ENCODE measurements at places on chromosomes 2 and 18.

DNA sequence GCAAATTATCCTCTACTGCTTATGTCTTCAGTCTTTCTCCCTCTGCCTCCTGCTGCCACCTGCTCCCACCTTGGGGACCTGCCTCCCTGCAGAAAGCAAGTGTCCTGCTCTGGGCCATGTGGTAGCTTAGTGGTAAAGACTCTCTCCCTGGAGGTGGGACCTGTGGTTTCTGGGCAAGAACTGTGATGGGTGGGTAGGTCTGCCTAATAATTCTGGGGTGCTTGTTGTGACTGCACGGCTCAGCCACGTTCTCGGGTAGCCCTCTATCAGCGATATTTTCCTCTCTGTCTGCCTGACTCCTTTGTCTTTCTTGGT lies 16.4 kb upstream of the CD28 start:
- no peak for DNase-seq

DNA sequence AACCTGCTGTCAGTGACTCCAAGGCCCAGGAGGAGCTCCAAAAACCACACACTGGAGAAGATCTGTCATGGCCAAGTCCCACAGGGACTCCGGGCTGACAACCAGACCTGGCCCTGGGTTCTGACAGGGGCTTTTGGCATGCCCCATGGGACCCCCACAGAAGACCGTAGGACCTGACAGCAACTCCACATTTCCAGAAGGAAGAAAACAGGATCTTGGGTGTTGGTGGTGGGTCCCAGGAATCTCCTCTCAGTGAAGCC lies 275.9 kb upstream of the HS6ST1 start:
- no peak for DNase-seq

- no peak for DNase-seq
Observed at GRCh38 chr2:169520896-169521295, 11.4 kb downstream of the KLHL41 start.

GRCh38 chr2:8239531-8240088 lies 442.2 kb upstream of the ID2 start:
- DNase-seq: no peak

DNA sequence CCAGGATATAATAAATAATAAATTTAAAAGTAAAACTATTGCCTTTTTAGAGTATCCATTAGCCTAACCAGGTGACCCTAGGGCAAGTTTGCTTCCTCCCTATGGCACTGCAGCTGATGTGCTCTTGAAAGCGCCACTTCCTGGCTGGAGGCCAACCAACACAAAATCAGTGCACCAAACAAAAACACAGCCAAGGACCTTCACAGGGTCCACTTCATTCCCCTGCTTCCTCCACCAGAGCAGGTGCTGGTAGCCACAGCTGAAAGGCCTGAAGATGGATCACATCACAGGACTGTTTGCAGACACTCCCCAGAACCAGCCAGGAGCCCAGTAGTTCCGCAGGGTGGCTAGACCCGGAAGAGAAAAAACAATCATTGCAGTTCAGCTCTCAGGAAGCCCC lies 108.8 kb downstream of the TWIST2 start:
- no peak for DNase-seq

- no peak for DNase-seq
Observed at GRCh38 chr18:35711227-35711626, 129.7 kb downstream of the GALNT1 start.

GRCh38 chr2:213934560-213934959 lies 476.3 kb upstream of the VWC2L start:
- no peak for DNase-seq

GRCh38 chr2:172239944-172240590 lies 137.4 kb upstream of the DLX2 start:
- DNase-seq: no peak

- no peak for DNase-seq
Observed at GRCh38 chr2:3970791-3971651, 267.6 kb downstream of the DCDC2C start.

DNA sequence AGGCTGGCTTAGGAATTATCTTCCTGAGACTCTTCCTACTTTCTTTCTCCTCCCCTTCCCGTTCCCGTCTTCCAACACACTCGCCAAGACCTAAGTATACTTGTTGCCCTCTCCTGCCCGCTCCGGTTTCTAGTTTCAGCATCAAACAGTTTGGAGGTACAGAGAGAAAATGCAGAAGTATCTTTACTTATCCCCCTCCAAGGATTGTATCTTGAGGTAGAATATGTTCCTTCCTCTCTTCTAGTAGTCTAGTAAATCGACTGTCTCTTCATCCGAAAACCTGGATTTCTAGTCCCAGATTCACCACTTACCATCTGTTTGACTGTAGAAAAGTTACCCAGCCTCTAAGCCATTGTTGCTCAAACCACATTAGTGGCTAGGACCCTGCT lies 755 bp downstream of the EIF4E2 start:
- DNase-seq: no peak

DNA sequence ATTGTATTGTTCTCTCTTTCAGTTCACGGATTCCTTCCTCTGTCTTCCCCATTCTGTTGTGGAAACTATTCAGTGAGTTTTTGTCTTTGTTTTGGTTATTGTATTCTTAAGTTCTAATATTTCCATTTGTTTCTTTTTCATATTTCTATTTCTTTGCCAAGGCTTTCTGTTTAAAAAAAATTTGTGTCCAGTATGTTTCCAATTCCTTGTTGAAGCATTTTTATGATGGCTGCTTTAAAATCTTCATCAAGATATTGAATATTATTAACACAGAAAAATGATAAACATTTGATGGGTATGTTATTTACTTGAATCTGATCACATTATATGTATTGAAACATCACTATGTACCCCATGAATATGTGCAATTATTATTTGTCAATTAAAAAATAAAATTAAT lies 42.4 kb downstream of the ASB1 start:
- no peak for DNase-seq

DNA sequence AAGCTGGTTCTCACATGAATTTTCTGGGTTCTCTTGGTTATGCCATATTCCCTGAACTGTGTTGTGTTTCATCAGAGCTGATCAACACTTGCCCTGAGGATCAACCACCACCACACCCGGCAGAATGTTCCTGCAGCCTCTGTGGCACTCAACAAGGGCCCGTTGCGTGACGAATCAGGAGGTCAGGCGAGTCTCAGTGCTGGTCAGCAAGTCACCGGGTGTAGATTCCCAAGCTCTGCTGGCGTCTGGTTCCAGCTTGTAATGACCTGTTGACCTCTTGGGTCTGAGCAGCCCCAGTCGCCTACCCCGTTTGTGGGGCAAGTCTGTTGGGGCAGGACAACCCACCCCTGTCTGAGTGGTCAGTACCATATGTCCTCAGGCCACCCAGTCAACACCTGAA lies 46.0 kb downstream of the ADCY3 start:
- DNase-seq: no peak

DNA sequence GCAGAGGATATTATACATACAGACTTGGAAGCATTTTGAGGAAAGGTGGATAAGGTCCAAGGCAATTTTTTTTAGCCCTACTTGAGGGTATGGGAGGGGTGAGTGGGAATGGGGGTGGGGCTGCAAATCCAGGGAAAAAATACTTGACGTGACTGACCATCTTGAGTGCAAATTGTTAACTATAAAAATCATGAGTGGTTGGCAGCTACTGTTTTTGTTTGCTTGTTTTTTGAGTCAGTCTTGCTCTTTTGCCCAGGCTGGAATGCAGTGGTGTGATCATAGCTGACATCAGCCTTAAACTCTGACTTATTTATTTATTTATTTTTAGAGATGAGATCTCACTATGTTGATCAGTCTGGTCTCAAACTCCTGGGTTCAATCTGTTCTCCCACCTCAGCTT lies 458.8 kb downstream of the PIK3C3 start:
- DNase-seq: no peak

DNA sequence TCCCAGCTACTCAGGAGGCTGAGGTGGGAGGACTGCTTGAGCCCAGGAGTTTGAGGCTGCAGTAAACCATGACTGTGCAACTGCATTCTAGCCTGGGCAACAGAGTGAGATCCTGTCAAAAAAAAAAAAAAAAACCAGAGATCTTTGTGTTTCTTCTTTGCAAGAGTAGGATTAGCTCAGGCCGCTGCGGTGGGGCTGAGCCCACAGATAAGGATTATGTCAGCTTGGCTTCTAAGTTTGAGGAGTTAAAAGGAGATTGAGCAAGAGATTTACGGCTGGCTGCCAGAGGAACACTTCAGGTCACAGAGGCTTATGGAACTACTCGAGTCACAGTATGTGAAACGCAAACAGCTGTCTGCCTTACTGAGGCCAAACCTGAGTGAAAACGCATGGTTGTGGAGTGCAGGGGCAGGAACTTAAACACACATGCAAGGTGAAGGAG lies 146.7 kb upstream of the L3MBTL4 start:
- DNase-seq: no peak

DNA sequence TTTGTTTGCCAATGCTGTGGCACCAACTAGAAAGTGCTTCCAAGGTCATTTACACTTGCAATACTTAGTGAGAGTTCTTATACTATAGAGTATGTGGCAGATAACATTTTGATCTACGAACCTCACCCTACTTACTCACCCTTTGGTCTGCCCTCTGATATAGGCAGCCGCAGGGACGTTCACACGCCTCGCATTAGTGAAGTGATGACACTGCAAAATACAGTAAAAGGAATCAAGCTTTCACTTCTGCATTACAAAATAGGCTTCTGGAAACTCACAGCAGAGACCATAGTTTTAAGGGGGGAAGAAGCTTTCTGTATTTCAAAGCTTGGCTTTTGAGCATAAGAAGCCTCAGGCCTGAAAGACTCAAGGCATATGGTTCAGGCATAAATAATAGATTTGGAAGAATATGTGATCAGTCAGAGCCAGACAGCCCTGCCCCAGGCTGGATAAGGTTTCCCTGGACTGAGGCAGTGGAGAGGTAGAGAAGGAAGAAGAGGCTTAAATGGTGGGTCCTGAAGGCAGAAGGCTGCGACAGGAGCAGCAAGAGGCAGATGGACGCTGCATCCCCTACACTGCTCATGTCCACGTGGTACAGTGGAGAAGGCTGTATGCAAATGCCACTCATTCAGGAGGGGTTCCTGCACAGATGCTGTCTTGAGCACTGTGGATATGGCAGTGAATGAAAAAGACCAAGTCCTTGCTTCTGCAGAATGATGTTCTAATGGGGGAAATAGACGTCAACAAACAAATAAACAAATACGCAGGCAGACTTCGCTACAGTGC lies 63.1 kb downstream of the FECH start:
- DNase-seq: no peak

DNA sequence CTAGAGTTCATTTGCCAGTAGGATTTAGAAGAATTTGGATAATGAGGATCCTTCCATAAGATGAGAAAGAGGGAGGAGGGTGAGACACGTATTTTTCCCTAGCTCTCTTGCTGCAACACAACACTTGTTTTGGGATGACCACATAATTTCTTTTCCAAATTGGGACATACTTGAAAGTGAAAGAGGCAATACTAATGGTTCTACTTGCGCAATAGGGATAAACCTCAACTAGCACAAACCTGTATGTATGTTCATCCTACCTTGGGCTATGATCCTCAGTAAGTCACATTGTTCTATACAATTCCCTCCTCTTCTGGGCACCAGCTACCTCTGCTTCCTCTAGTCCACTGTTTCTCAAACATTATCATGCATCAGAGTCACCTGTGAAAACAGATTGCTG lies 1208.8 kb upstream of the LRRTM1 start:
- DNase-seq: no peak

GRCh38 chr18:62323483-62324180 lies 1.5 kb upstream of the TNFRSF11A start:
- DNase-seq: no peak

GRCh38 chr18:63975628-63976027 lies 5.7 kb downstream of the SERPINB8 start:
- DNase-seq: no peak

All from NCI-H1105 (cell line).